ENCODE measurements at places on chromosomes 4 and X.

GRCh38 chr4:70984589-70984988 is 8.9 kb upstream of the DCK start:
- H3K4me3 ChIP-seq: no peak overlapping the region
- no peaks in the 10 kb centered on the region for H3K27me3 ChIP-seq
- H3K27ac ChIP-seq: no peak overlapping the region
- no peak for DNase-seq
- no peaks in the 10 kb centered on the region for H3K36me3 ChIP-seq

- no peaks in the 10 kb centered on the region for H3K36me3 ChIP-seq
- no peak overlapping the region for H3K4me3 ChIP-seq
- H3K4me1 ChIP-seq: peaks cover 4% of the 10 kb centered on the region
- H3K27ac ChIP-seq: no peak overlapping the region
- no peak for DNase-seq
- peaks cover 17% of the 10 kb centered on the region for H3K27me3 ChIP-seq
Observed at GRCh38 chr4:139282065-139282720, 2.2 kb upstream of the MGARP start.

DNA sequence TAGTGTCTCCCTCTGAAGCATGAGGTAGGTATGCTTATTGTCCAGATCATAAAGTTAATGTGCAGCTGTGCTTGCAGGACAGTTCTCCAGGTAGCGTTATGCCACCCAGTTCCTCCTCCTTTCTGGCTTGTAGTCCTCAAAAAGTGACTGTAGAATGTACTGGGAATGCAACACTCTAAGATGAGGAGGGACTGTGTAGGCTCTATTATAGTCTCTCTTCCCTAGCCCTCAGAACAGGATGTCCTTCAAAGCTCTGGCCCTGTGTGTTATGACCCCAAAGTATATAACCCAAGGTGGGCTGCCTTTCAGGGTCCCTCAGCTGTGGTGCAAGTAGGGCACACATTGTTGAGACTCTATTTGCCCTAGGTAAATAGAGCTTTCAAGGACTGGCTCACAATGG is 20.8 kb upstream of the MANBA start:
- no peaks in the 10 kb centered on the region for H3K36me3 ChIP-seq
- no peak for DNase-seq
- H3K27ac ChIP-seq: no peak overlapping the region
- H3K4me1 ChIP-seq: no peaks in the 10 kb centered on the region

GRCh38 chrX:103477496-103477895 is 41.8 kb downstream of the RAB40A start:
- no peak overlapping the region for H3K27ac ChIP-seq
- H3K4me1 ChIP-seq: no peaks in the 10 kb centered on the region
- H3K27me3 ChIP-seq: peaks cover 2% of the 10 kb centered on the region
- H3K36me3 ChIP-seq: no peaks in the 10 kb centered on the region
- no peak overlapping the region for H3K4me3 ChIP-seq

DNA sequence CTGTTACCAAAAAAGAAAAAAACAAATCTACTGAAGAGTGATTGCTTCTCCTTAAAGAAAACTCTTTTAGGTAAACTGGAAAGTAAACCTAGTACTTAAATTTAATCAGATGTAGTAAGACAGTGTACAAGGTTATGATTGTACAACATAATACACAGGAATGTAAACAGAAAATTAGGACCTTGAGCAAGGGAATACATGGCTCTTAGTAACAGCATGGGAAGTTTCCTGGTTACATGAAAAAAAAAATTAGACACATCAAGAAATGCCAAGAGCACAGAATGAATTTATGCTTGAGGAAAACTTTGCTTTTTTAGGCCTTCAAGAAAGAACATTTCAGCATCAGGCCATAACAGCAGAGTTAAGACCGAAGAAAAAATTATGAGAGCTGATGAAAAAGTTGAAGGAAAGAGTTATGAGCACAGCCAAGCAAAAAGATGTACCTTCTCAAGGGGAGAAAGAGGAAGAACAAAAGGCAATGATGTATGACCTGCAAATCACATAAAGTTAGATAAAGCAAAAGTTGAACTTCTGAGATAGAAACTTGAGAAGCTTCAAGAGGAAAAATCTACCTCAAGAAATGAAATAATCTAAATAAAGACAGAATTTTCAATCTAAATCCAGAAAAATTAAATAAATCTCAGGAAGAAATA is 311.6 kb downstream of the GALNTL6 start:
- H3K4me1 ChIP-seq: no peaks in the 10 kb centered on the region
- no peaks in the 10 kb centered on the region for H3K36me3 ChIP-seq
- H3K27ac ChIP-seq: no peak overlapping the region

DNA sequence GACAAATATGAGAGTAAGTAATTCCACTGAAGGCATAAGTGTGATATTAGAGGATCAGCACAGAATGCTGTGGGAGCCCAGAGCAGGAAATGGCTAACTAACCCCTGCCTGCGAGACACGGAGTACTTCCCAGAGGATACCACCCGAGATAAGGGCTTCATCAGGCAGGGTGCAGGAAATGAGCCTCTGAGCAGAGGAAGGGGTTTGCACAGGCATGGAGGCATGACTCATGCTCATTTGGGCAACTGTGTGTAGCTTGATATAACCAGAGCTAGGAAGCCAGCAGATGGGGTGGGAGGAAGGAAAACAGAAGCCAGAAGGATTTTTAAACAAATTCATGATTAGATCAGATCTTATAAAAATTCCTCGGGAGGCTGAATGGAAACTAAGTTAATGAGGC is 70.0 kb upstream of the TSPAN5 start:
- no peak overlapping the region for H3K27ac ChIP-seq
- no peaks in the 10 kb centered on the region for H3K27me3 ChIP-seq
- no peaks in the 10 kb centered on the region for H3K36me3 ChIP-seq

GRCh38 chr4:139712882-139713281 is 47.3 kb downstream of the MGST2 start:
- H3K27me3 ChIP-seq: no peaks in the 10 kb centered on the region
- no peaks in the 10 kb centered on the region for H3K36me3 ChIP-seq
- DNase-seq: no peak
- H3K4me3 ChIP-seq: no peak overlapping the region

- peaks cover 5% of the 10 kb centered on the region for H3K36me3 ChIP-seq
- peak overlapping the region; percentile 23 for H3K27ac ChIP-seq
- H3K4me3 ChIP-seq: no peak overlapping the region
- no peaks in the 10 kb centered on the region for H3K27me3 ChIP-seq
- peaks cover 10% of the 10 kb centered on the region for H3K4me1 ChIP-seq
- DNase-seq: no peak
Observed at GRCh38 chr4:78379991-78380729, 171.4 kb upstream of the ANXA3 start.

GRCh38 chr4:181261279-181261678 is 981.9 kb upstream of the TENM3 start:
- no peaks in the 10 kb centered on the region for H3K4me1 ChIP-seq
- no peaks in the 10 kb centered on the region for H3K27me3 ChIP-seq
- no peak overlapping the region for H3K4me3 ChIP-seq
- no peak for DNase-seq

DNA sequence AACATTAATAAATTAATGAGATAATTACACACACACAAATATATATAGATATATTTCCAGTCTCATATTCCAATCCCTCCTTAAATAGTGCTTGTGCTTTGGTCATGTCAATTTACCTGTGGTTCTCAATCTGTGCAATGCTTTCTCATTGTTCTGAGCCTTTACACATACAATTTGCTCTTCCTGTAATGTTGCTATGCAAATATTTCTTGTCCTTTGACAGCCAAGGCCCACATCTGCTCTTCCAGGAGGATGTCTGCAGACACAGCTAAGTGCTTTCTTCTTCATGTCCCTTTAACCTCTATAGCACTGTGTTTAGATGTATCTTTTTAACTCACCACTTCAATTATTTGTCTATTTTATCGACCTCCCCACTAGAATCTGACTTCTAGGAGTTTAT is 67.3 kb upstream of the RAPGEF2 start:
- H3K27me3 ChIP-seq: no peaks in the 10 kb centered on the region
- H3K27ac ChIP-seq: no peak overlapping the region
- no peaks in the 10 kb centered on the region for H3K4me1 ChIP-seq

GRCh38 chrX:34300871-34301270 is 168.8 kb upstream of the FAM47A start:
- peak; percentile 28 for DNase-seq
- no peak overlapping the region for H3K4me3 ChIP-seq
- H3K4me1 ChIP-seq: no peaks in the 10 kb centered on the region
- no peak overlapping the region for H3K27ac ChIP-seq
- no peaks in the 10 kb centered on the region for H3K36me3 ChIP-seq

DNA sequence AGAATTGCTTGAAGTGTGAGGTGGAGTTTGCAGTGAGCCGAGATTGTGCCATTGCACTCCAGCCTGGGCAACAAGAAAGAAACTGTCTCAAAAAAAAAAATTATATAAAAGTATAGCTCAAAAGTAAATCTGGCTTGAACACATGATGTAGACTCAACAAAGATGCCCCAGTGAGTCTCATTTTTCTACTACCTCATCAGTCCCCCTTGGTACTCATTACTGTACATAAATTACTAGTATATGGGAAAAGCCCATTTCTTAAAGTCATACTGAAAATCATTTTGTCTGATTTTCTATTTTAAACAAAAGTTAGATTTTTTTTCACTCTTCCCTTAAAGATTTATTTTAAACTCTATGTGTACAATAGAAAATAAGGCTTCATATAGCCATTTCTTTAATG is 39.2 kb downstream of the FAM241A start:
- H3K4me3 ChIP-seq: no peak overlapping the region
- H3K27ac ChIP-seq: no peak overlapping the region
- no peaks in the 10 kb centered on the region for H3K4me1 ChIP-seq
- H3K36me3 ChIP-seq: no peaks in the 10 kb centered on the region
- no peaks in the 10 kb centered on the region for H3K27me3 ChIP-seq
- no peak for DNase-seq

Data from kidney (tissue), 22 donors.